ENCODE measurements at places on chromosomes 4 and X.

DNA sequence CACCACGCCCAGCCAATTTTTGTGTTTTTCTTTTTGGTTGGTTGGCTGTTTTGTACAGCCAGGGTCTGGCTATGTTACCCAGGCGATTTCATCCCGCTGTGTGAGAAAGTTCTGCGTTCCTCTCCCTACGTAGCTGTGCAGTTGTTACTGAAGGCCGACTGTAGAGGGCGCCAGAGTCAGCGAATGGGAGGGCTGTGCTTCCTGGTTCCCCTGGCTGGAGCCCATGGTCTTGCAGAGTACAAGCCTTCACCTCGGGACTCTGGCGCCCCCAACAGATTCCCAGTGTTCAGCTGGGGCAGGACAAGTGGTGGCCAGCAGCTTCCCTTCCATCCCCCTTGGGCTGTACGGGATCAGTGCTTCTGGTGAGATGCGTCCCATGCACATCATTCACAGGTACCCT, 5.6 kb upstream of the CT45A1 start:
- DNase-seq: peak; percentile 22

DNA sequence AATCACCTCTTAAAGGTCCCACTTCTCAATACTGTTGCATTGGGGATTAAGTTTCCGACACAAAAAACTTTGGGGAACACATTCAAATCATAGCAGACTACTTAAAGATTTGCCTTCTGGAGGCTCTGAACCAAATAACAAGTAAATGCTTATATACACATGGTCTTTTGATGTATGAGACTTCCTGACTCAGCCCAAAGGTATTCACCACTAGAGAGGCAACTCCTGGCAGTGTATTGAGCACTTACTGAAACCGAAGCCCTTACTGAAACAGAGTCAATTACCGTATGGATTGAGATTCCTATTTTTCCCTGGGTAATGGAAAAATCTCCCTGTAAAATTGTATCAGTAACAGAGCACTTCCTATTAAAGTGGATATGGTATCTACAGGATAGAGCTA, 45.4 kb downstream of the ZCCHC13 start:
- no peak for DNase-seq

DNA sequence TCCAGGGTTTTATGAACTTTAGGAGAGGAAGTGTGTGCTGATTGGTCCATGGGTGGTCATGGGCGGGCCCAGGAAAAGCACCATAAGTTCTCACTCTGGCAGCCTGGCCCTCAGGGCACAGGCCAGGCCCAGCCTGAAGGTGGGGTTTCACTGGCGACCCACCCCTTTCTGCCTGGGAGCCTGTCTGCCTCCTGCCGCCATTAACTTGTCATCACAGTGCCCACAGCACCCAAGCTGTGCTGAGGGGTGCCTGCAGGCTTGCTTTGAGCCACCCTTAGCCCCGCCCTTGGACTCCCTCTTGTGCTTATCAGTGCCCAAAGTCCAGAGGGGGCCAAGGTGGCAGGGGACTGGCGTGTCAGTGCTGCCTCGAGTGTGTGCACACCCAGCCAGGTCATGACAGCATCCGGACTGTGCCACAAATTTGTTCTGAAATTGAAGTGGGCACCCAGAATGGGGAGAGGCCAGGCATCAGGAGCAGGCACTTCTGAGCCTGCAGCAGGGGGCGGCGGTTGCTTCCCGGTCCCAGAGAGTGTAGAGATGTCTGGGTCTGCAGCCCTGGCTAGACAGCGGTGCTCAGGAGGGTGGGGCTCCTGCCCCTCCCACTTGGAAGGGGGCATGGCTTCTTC, 455.6 kb downstream of the TMA16 start:
- no peak for DNase-seq

DNA sequence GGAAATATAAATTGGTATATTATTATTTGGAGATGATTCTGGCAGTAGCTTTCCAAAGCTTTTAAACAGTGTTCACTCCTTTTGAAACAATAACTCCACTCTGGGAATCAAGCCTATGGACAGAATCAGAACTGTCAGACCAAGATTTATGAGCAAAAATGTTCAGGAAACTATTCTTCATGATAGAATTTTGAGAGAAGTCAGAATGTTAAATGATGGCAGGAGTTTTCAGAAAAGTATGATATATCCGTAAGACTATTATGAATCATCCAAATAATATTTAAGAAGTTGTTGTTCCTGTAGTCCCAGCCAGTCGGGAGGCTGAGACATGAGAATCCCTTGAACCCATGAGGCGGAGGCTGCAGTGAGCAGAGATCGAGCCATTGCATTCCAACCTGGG, 50.5 kb upstream of the ADGRG2 start:
- DNase-seq: no peak

DNA sequence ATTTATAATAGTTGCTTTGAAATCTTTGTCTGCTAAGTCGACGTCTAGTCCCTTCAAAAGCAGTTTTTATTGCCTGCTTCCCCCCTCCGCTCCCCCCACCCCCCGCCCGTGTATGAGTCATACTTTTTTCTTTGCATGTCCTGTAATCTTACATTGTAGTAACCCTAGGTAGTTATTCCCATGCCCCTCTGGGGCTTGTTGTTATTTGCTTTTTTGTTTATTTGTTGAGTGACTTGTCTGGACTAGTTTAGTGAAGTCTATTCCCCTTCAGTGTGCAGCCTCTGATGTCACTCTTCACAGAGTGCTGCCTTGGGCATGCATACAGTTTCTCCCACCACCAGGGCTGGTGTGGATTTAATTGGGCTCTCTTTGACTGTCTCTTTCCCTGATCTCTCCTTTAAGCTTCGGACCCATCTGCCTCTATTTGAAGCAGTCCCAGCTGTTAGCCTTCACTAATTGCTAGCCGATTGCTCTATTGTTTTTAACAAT, 86.2 kb downstream of the PPEF1 start:
- no peak for DNase-seq

- no peak for DNase-seq
These were observed 398.1 kb upstream of the RPS6KA3 start for GRCh38 chrX:20664774-20665173.

DNA sequence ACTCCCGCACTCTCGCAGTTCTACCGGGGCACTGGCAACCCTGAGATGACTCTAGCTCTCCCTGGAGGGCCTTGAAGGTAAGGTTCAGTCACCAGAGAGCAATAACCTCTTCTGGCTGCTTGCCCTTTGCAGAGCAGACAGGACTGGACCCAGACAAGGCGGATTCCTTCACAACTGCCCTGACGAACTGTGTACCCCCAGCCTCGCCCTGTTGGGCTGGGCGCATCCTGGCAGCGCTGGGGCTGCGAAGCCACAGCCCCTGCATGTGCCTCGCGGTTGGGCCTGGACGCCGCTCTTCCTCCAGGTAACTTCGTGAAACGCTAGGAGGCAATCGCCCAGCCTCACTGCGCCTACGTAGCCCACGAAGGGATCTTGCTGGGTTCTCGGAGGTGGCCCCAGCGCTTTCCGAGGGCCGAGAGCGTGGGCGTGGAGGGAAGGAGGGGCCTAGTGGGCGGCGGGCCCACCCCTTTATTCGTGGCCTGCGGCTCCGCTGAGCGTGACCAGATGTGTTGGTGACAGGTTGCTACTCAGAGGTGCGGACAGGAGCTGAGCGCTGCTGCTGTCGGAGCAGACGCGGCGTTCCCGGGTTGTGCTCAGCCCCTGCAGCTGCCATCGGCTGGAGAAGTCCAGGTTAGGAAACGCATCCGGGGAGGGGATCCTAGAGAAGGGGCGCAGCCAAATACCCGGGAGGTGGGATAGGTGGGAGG, 1.9 kb upstream of the MAMLD1 start:
- DNase-seq: no peak

- DNase-seq: no peak
These were observed 57.7 kb upstream of the TENM3 start for GRCh38 chr4:182185491-182185890.

GRCh38 chr4:39068907-39069306, 6.9 kb downstream of the KLHL5 start:
- DNase-seq: no peak

GRCh38 chr4:150252306-150252705, 174.1 kb downstream of the DCLK2 start:
- DNase-seq: no peak

DNA sequence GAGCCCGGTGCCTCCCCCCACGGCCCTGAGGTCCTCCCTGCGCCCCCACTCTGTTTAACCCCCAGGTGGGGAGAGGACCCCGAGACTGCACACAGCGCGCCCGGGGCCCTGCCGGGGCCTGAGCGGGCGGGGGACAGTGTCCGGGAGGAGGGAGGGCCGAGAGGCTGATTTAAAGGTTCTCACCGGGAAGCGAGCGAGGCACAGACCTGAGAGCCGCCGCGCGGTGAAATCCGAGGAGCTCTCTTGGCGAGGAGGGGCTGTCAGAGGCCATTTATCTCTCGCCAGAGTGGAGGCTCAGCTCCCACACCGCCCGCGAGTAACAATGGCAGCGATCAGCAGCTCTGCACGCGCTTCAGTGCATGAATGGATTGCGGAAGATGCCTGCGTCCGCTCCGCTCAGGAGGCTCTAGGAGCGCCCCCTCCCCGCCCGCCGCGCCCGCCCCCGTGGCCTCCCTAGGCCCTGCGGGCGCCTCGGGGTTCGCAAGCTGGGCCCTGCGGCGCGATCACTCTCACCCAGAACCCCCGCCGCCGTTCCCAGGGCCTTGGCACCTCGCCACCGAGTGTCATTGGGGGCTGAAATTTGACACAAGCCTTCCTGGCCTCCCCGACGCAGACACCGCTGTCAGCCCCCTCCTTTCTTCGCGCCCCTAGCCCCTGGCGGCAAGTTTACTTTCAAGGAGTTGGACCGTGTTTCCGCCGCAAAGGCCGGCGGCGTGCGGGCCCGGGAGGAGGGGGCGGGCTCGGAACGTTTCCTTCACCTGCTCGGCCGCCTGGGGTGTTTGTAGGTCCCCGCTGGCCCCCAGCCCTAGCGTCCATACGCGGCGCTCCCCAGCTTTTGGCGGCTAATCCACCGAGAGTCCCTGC, 48.7 kb upstream of the BCOR start:
- DNase-seq: no peak

- DNase-seq: no peak
These were observed 1306.8 kb downstream of the STIM2 start for GRCh38 chr4:28167411-28167810.

- no peak for DNase-seq
These were observed 338.6 kb upstream of the MAGEB2 start for GRCh38 chrX:29876733-29877132.

DNA sequence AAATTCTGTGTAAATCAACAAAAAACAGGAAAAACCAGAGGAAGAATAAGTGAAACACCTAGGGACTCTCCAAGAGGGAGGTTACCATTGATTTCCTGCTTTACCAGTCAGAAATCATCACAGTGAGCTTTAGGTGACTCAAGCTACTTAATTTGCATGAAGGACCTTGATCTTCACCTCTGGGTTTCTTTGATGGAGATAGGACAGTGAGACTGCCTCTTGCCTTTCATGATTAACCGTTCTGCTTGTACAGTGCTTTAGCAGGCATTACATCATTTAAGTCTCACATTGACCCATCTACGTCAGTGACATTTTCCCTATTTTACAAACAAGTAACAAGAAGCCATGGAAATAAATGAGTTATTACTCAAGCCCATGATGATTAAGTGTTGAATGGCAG, 3.4 kb upstream of the GK start:
- no peak for DNase-seq

GRCh38 chr4:127370604-127371003, 262.2 kb upstream of the INTU start:
- no peak for DNase-seq

DNA sequence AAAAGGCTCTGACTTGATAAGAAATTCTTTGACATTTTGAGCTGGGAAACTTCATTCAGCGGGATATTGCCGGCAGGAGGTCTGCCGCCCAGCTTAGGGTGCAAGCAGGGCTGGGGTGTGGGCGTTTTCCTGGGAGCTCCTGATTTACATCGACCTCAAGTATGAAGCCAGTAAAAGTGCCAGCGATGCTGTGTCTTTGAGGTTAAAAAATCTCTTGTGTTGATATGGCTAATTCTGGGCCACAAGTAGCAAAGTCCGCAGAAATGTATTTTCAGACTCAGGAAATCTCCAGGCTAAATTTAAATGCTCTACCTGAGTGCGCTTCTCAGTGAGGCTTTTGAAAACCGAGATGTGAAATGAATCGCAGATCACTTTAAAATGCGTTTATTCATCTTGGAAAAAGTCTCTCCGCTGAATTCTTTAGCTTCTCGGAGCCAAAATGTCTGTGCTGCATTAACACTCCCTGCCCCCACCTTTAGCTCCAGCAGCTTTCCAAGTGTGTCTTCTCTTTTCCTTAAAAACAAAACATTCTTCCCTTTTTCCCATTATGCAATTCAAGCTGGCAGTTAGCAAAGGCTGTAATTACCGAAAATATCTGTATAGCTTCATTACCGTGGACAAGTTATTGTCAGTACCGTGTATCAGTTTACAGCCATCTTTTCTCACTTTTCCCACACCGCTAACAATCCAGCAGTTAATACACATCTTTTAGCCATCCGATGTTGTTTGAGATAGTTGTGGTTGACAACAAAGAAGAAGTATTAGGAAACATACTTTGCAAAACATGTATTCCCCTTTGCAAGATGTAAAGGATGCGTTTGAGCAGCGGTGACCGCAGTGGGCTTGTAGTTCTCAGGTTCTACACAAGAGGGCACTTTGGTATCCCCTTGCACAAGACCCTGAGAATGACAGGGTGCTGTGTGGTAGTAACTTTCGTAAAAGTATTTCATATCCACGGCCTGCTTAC, 136.0 kb upstream of the STX18 start:
- no peak for DNase-seq
